ENCODE measurements at places on chromosomes 6 and 20.

- DNase-seq, result no peak
Observed at GRCh38 chr20:63903796-63904561, 9.1 kb downstream of the DNAJC5 start.

DNA sequence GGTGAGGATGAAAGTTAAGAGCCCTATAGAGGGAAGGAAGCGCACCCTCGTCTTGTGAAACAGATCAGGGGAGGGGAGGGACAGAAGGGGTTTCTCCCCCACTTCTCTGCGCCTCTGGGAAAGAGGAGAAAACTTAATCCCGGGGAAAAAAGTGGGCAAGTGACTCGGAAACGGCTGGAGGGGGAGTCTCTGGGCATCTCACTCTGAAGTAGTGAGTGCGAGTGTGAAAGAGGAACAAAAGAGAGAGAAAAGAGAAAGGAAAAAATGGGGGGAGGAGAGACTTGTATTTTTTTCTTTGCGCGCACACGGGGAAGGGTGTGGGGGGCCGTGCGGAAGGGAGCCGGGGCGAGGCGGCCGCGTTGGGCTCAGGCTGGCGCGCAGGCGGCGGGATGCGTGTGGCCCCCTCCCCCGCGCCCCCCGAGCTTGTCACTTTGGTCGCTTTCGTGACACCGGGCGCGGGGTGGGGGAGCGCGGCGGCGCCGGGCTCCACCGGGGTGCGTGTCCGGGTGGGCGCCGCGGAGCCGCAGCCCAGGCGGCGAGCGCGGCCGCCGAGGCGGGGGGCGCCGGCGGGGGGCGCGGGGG lies 454 bp downstream of the L3MBTL3 start:
- DNase-seq, result no peak

DNA sequence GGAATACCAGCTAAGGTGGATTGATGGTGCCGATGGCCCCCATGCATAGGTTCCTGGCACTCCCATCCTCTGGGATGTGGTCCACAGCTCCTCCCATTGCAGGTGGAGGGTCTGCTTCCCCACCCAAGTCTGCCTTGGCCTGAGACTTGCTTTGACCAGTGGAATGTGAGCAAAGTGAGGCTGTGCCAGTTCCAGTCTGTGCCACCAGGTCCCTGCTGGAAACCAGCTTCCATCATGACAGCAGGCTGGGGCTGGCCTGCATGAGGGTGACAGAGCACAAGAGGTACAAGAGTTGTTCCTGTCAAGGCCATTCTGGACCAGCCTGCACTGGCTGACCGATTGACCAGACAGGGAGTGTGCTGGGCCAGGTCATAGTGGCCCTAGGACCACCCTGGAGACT lies 27.0 kb upstream of the CCR6 start:
- DNase-seq, result no peak

DNA sequence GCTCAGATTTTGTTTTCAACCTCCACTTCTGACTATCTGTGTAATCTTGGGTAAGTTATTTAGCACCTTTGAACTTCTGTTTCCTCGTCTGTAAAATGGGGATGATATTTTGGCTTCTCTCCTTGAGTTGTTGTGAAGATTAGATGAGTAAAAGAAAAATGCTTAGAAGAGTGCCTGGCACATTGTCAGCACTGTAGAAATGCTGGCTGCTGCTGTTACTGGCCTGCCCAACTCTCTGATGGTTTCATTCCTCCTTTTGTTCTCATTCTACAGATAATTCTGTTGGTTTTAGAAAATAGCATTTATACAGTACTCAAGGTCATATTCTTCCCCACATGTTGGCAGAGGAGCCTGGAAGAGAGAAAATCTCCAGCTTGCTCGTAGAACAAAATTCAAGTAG lies 547.2 kb upstream of the JAG1 start:
- DNase-seq, result no peak

DNA sequence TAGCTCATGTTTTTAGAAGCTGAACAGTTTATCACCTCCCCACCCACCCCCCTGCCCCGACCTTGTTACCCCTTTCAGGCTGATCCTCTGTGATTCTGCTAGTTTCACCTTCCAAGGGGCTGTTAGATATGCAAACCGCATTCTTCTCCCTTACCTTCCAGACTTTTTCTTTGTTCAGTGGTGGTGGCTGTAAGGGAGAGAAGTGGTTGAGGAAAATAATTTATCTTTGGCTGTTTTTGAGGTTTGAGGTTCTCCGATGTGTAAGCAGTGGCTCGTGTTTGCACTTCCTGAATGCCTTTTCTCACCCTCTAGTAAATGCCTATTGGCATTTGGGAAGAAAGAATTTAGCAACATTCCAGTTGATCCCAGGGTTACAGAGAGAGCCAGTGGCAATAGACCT lies 69.4 kb upstream of the KCNG1 start:
- peak; percentile 56 for DNase-seq

GRCh38 chr6:37149745-37150144 lies 20.2 kb upstream of the PIM1 start:
- DNase-seq, result no peak

GRCh38 chr6:111952821-111953540 lies 79.7 kb upstream of the FYN start:
- DNase-seq, result no peak

DNA sequence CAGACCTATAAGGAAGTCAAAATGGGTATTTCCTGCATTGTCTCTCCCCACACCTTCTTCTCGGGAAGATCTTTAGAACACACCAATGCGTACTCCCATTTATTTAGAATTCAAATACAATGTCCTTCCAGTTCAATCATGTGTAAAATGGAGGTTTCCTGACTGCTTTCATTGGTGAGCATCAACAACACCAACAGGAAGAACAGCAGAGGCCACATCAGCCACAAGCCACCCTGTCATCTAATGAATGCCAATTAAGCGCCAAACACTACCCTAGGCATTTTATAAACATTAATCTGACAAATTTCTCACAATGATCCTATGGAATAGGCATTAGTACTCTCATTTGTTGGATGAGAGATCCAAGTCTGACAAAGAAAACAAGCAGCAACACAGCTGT lies 68.4 kb upstream of the SMLR1 start:
- no peak for DNase-seq

GRCh38 chr6:18302561-18303439 lies 38.5 kb upstream of the DEK start:
- DNase-seq, result peak; percentile 21

DNA sequence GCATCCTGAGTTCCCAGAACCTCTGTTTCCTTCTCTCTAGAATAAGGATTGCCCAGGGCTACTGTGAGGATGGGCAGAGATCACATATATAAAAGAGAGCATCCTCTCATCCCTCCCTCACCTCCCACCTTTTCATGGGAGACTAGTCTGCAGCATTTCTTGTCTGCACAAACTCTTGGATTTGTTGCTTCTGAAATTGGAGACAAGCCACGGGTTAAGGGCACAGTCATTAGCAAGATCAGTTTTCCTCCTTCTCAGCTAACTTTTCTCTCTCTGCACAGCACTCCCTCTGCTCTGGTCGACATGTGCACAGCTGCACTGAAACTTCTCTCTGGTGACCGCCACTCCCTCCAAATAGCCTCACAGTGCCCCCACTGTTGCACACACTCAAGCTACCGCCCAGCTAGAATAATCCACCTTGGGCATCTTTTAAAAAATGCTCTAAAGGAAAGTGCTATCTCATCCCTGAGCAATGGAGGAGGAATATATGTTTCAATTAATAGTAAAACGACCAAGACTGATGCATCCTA lies 50.9 kb upstream of the DUSP22 start:
- DNase-seq, result no peak

GRCh38 chr20:54172532-54172855 lies 1.3 kb downstream of the CYP24A1 start:
- peak; percentile 67 for DNase-seq

DNA sequence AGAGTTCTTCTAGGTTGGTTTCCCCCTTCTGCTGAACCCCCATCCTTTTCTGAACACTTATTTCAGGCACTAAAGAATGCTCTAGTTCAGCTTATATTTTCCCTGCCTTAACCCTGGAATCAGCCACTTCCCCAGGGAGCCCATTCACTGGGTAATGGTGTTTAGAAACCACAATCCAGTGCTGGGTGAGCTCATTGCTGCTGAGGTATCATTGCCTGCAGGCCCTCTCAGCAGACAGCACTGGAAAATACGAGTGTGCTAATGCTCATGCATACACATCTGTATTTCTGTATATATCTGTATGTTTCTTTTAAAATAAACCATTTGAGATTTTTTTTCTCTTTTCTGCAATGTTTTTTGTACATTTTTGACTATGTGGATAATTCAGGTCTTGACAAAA lies 27.0 kb downstream of the OSBPL2 start:
- no peak for DNase-seq

GRCh38 chr6:124078169-124078568 lies 274.5 kb downstream of the NKAIN2 start:
- DNase-seq, result no peak

DNA sequence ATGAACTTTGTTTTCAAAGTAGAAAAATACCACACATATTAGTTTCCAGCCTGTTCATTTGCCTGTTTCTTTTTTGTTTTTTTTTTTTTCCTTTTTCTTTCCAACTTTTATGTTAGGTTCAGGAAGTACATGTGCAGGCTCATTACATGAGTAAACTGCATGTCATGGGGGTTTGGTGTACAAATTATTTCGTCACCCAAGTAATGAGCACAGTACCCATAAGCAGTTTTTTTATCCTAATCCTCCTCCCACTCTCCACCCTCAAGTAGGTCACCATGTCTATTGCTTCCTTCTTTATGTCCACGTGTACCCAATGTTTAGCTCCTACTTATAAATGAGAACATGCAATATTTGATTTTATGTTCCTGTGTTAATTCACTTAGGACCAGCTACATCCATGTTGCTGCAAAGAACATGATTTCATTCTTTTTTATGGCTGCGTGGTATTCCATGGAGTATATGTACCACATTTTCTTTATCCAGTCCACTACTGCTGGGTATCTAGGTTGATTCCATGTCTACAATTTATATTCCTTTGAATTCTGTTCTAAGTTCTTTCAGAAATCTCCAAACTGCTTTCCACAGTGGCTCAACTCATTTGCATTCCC lies 31.8 kb downstream of the SNX14 start:
- no peak for DNase-seq

- no peak for DNase-seq
Observed at GRCh38 chr20:3221398-3222226, 12.3 kb downstream of the ITPA start.

DNA sequence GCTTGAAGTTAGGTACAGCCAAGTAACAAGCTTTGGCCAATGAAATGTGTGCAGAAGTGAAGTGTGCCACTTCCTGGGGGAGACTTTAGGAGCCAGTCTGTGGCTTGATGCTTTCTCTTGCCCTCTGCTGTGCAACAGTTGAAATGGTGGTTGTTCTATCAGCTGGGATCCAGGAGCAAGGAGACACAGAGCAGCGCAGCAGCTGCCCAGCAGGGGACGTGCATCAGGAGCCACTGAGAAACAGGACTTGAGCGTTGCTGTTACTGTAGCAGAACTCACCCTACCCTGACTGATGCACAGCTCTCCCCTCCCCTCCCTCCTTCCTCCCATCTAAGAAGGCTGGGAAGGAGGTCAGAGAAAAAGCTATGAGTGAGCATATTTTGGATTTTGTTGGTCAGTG lies 18.9 kb upstream of the CCN5 start:
- DNase-seq, result no peak

DNA sequence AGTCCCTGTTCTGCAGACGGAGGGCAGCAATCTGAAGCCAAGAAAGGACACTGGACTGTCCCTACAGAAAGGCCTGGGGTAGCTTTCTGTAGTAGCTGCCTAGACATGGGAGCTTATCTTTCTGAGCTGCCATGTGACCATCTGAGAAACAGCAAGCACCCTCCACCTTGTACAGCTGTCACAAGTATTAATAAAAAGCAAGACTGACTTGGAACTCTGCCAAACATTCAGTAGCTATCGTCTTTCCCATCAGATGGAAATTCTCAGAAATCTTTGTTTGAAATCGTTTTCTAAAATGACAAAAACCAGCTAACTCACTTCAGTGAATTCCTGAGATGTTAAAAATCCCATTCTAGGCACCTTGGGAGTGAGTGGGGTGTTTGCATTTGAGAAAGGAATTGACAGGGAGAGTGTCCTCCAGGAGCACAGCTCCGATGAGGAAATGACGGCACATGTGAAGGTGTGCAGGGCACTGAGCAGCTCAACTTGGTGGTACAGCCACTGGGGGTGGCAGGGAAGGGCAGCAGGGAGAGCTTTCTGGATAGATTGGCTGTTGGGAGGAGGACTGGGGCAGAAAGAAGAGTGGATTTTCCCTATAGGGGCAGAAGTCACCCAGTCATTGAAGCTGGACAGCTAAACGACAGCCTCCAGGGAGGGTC lies 24.5 kb downstream of the ACSS1 start:
- no peak for DNase-seq

- no peak for DNase-seq
Observed at GRCh38 chr20:1189827-1190226, 5.0 kb upstream of the TMEM74B start.

GRCh38 chr6:130115036-130115435 lies 96.7 kb downstream of the L3MBTL3 start:
- DNase-seq, result no peak

Data from ELF-1 (cell line).